ENCODE measurements at places on chromosomes 5 and 9.

GRCh38 chr9:109843641-109844040, 63.6 kb downstream of the PALM2AKAP2 start:
- no peak for DNase-seq

- no peak for DNase-seq
Observed at GRCh38 chr5:86482008-86482407, 135.7 kb upstream of the COX7C start.

- no peak for DNase-seq
Observed at GRCh38 chr5:110940136-110940535, 131.4 kb upstream of the TSLP start.

DNA sequence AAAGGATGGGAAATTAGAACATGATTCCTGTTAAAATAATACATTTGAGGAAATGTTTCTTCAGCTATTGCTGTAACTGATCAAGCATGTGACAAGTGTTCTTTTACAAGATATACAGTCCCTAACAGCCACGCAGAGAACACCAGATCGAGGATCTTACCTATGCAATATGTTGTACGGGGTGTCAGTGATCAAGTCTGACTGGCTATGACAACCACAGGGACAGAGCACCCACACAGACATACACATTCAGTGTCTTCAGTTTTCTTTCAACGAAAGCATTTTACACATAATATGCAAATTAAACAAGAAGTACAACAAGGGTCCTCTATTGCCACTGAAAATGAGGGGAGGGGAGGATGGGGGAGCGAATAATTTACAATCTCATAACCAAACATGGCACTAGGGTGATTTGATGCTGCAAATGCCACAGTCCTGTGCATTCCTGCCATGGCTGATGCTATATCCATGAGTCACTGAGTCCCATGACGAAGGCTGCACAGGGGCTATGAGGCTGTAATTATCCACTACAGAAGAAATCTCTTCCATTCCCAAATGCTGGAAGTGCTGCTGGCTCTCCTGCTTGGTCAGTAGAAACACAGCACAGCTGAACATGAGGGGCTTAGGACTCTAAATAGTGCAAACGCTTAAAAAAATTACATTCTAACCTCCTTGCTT, 118.2 kb downstream of the KLHL3 start:
- no peak for DNase-seq

DNA sequence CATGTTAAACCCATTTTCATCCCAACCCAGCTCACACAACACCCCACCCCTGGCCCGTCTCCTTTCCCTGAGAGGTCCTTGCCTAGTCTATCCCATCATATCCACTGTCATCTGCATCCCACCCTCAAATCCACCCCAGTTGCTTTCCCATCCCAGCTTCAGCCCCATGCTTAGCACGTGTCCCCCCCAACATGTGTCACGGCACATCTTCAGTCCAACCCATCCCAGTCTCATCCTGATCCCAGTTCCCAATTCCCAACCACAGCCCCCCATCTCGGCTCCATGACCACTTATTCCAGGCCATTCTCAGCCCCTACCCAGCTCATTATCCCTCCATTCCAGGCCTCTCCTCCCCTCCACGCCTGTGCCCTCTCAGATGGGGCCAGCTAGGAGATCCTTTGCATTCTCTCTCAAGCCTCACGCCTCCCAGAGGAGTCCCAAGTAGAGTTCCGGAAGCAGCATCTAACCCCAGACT, 605 bp upstream of the DBN1 start:
- DNase-seq: no peak

DNA sequence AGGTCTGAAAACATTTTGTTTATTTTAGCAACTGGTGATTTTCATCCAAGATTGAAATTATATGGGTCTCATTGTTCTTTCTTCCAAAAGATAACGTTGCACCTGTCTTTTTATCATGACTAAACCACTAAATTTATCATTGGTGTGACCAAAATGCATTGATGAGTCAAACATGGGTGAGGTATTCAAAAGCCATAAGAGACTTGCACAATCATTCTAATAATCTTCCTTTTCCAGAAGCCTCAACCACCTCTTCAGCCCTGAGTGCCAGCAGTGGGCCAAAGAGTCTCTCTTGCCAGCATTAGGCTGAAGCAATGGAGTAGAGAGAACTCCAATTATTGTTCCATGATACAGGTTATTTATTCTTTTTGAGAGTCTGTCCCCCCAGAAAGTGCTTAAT, 198.9 kb downstream of the LURAP1L start:
- no peak for DNase-seq

DNA sequence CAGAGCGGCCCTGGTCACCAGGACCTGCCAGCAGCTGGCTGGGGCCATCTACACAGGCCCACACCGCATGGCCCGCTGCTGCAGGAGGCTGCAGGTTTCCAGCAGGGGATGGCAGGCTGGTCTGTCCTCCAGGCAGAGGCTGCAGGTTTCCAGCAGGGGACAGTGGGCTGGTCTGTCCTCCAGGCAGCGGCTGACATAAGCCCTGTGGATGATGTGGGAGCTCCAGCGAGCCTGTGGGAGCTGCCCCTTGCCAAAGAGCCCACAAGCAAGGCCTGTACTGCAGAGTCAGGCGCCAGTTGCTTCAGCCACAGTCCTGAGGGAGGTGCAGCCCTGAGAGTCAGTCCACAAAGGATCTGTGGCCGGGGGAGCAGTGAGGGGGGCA, 18.5 kb downstream of the TPPP start:
- DNase-seq: peak; percentile 16

- no peak for DNase-seq
Observed at GRCh38 chr5:34996261-34996660, 51.5 kb downstream of the AGXT2 start.

GRCh38 chr9:18745710-18746109, 271.8 kb downstream of the ADAMTSL1 start:
- DNase-seq: no peak

- DNase-seq: no peak
Observed at GRCh38 chr9:116193636-116194035, 40.0 kb downstream of the PAPPA start.

GRCh38 chr9:13665418-13666066, 386.1 kb upstream of the MPDZ start:
- DNase-seq: no peak

DNA sequence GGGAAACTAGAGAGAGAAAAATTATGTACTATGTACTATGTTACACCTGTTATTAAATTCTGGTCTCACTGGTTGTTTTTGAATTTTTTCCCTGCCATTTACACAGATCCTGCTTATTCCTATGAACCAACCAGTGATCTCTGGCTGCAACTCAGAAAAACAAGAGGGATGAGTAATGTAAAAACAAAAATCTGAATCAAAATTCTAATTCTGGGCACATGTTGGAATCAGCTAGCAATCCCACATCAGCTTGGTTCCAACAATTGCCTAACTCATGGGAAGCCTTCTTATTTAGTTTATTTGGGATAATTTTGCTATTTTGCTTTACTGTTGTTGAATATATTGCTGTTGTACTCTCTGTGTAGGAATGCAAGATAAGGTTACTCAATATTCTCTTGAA, 78.3 kb downstream of the PLK2 start:
- no peak for DNase-seq

DNA sequence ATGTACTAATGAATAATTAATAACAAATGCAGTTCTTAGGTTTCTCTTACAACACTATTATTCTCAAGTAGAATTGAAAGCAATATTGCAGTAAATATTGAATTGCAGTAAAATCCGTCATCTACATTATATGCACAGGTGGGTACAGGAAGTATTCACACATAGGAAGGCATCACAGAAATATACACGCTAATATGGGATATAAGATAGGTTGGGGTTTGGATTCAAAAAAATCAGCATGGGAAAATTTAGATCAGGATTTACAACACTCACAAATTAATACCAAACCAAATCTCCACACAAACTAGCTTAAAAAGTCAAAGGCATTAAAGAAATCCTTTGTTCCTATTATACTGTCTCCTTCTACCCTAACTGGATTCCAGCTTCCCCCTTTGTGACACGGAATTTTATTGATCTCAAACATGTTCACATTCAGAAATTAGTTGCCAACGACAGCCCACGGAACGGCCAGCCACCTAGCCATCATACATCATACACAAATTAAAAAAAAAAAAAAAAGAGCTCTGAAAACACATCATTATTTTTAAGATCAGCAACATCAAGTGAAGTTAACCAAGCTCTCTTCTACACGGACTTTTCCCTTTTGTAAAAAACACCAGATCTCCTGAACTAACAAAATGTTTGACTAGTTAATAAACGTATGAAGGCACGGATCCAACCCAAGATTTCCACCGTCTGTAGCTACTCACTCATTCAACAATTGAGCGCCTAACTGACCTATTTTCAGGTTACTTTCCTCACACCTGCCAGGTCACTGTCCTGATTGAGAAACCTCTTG, 2.2 kb downstream of the NR6A1 start:
- no peak for DNase-seq

DNA sequence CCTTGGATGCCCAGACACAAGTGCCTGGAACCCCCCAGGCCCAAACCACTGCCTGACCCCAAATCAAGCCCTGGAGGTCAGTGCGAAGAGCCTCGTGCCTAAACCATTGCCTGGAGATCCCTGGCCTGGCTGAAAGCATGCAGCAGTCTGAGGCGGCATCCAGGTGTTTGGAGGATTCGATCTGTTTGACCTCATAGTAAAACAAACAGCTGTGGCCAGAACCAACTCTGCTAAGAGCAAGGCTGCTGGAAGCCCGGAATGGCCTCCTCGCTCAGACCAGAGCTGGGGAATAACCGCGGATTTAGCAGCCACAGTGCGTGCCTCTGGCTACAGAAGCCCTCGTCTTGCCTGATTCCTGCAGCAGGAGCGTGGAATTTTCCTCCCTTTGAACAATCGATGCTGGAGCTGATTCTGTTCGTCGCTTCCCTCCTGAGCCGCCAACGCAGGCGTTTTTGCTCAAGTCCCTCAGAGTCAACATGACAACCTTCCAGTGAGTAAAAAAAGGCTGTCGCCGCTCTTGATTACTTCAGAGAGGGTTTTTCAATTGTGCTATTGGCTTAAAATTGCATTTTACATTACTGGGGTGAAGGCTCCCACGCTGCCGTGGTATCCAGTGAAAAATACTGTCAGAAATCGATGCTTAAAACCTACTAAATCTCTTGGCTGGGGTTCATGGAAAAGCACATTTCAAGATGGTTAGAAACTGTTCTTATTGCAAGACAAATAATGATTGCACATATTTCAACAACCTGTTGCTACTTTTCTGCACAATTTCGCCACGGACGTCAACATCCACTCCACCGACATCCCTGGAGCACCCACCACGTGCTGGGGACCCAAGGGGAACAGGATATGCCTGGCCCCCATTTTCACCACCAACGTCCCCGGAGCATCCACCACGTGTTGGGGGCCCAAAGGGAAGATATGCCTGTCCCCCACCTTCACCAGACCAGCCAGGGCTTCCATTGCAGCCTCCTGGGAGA, 190.0 kb downstream of the OLFM1 start:
- no peak for DNase-seq

- DNase-seq: no peak
Observed at GRCh38 chr9:71515626-71516025, 252.7 kb downstream of the CEMIP2 start.

DNA sequence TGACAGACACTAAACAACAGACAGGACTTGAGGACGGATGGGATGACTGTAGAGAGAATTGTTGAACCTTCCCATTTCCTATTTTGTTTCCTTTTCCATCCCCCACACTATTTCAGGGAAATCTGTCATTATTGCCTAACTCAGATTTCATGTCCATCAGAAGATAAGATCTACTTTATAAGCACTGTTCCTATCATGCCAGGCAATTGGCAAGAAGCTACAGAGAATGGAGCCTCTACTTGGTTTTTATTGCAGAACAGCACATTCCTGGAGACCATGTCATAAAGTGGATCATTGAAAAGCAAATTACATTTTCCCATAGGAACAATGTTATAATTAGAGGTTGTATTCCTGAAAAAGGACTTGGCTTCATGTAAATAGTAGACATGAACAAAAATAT, 173.7 kb upstream of the KIF2A start:
- no peak for DNase-seq

DNA sequence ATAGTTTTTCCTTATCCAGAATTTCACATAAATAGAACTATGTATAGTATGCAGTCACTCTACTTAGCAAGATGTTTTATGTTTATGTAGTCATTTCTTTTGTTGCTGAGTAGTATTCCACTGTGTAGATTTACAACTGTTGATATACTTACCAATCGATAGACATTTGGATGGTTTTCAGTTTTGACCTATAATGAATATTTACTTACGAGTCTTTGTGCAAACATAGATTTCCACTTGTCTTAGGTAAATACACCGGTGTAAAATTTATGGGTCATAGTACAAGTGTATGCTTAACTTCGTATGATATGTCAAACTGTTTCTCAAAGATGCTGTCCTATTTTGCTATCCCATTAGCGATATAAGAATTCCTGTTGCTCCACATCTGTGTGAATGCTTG, 19.7 kb upstream of the OR2K2 start:
- no peak for DNase-seq

GRCh38 chr5:67748165-67748690, 467.3 kb upstream of the PIK3R1 start:
- DNase-seq: no peak

- no peak for DNase-seq
Observed at GRCh38 chr9:95103871-95104580, 213.5 kb downstream of the FANCC start.

- DNase-seq: no peak
Observed at GRCh38 chr5:17477573-17478265, 20.3 kb upstream of the TAF11L2 start.

- peak; percentile 81 for DNase-seq
Observed at GRCh38 chr9:129442803-129443511, 177.9 kb downstream of the C9orf50 start.

GRCh38 chr5:72785801-72786200, 30.7 kb upstream of the TNPO1 start:
- no peak for DNase-seq

GRCh38 chr5:157113002-157113401, 4.2 kb upstream of the HAVCR2 start:
- DNase-seq: no peak

DNA sequence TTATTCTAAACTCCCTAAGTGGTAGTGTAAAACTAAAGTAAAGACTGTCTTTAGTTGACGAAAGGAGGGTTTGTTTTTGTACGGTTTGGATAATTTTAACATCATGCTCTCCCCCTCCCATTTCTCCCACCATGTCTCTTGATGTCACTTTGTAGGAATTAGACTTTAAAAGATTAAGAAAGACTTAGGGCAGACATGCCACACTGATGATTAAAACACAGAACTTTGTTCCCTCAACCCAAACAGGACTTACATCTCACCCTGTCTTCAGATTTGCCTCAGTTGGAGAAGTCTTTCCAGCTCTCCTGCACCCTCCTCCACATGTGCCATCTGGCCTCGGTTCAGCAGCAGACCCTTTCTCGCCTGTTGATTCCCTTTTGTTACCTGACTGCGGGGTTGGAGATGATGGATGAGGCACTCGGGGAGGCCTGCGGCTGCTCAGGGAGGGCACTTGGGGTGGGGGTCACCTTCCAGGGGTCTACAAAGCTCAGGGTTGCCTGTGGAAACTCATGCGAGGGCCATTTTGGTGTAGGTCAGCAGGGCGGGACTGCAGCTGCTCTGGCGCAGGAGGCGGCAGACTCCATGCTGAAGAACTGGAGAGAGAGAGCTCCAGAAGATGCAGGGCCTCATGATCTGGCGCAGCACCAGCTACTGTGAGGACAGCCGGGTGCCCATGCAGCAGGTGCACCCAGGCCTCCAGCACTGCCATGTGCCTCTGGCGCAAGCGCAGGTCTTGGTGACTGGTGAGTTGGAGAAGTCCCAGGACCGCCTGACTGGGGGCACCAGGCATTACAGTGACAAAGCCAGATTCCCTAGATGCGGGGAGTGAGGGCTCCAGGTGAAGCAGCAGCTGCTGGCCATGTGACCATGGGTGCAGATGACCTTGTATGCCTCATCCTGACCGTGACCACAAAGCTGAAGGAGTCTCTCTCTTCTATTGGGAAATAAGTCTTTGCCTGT, 24.5 kb upstream of the EXOC3 start:
- DNase-seq: no peak

All from colonic mucosa (tissue), 4 donors.